Fibroblast of skin of right biceps (primary cell): ENCODE measurements at places on chromosomes 4 and X.
A peak's percentile ranks its signal among the peaks of the same experiment; 100 is the strongest.

DNA sequence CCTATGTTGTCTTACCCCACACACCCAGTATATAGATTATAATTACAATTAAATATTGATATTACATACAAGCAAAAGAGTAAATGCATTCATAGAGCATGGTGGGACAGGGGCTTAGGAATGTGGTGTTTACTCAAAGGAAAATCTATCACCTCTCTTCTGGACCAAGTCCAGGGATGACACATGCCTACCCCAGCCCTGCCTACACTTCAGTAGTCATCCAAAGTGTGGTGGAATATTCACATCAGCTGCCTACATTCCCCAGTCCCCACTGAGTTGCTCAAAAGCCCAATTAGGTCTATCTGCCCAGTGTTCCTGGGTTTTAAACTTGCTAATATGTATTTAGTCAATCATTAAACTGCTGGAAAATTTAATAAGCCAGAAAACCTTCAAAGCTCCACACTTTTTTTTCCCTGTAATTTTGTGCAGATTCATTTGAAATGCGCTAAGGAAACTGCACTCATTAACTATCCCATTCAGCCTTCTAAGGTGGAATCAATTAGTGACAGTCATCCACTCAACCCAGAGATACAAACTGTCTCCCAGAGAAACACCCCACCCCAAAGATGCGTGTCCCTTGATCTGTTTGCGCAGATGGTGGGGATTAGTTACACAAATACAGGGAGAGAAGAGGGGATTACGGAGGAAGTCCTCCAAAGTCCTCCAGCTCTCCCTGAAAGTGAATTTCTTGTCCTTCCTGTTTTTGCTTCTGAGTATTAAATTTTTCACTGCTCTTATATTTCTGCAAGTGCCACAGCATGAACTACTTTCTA is 91.7 kb upstream of the KDR start:
- DNase-seq = peak; percentile 67

DNA sequence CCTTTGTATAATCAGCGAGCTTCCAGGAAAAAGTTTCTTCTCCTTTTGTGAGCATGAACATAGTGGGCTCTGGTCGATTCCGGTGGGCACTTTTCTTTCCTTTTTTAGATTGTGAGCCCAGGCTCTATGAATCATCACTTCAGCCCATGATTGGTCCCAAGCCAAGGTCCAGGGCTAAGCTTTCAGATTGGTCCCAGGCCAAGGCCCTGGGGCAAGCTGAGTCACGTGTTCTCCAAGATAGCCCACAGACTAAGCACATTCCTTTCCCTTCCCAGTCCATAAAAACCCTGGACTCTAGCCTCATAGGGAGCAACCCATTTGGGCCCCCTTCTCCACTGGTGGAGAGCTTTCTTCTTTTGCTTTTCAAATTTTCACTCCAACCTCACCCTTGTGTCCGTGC is 430.5 kb downstream of the NAP1L3 start:
- DNase-seq = no peak

DNA sequence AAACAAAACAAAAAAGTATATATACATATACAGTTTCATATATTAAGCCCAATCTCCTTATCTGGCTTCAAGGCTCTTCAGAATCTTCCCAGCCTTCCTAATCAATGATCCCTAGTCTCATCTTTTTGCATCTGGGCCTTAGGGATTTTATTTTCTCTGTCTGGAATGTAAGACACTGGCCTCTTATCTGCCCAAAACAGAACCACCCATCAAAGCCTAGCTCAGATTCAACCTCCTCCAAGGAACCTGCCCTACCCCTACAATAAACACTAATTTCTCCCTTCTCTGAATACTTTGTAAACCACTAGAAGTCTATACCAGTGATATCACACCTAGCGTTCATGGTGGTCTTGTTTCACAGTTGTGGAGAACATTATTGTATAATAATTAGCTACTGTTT is 23.2 kb upstream of the GAB1 start:
- DNase-seq = no peak

GRCh38 chr4:7540206-7540605 is 105.5 kb upstream of the PSAPL1 start:
- DNase-seq = peak; percentile 10

- DNase-seq = peak; percentile 46
Measured at GRCh38 chr4:152032722-152033131, 271.9 kb upstream of the GATB start.

GRCh38 chr4:17066236-17066635 is 167.8 kb upstream of the LDB2 start:
- peak; percentile 61 for DNase-seq

GRCh38 chr4:14652522-14652921 is 349.8 kb upstream of the CPEB2 start:
- no peak for DNase-seq

DNA sequence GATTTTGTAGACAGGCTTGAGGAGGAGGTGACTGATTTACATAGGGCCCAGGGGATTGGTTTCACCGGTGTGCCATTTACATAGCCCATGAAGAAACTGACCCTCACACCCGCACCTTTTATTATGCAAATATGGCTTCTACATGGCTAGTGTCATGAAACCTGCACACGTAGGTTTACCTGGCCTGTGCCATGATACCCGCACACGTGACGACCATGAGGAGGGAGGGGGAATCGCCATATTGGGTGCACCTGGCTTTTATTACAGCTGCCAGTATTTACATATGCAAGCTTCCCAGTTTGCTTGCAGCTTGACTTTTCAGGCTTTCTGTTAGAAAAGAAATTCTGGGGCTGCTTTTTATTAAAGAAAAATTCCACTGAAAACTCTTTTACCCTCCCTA is 359.7 kb downstream of the ADAM29 start:
- DNase-seq = no peak

DNA sequence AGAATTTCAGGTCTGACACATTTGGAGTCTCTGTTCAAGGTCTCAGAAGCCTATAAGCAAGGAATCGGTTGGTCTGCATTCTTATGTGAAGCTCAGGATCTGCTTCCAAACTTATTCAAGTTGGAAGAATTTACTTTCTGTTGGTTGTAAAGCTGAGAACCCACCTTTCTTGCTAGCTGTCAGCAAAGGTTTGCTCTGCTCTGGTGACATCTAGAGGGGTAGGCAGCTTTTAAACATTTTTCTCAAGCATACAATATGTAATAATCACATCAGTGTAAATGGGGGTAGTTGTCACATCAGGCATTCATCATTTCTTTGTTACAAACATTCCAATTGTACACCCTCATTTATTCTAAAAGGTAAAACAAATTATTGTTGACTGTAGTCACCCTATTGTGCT is 935.2 kb downstream of the TRAM1L1 start:
- DNase-seq = no peak

- no peak for DNase-seq
Measured at GRCh38 chr4:117328333-117328732, 243.0 kb upstream of the TRAM1L1 start.

DNA sequence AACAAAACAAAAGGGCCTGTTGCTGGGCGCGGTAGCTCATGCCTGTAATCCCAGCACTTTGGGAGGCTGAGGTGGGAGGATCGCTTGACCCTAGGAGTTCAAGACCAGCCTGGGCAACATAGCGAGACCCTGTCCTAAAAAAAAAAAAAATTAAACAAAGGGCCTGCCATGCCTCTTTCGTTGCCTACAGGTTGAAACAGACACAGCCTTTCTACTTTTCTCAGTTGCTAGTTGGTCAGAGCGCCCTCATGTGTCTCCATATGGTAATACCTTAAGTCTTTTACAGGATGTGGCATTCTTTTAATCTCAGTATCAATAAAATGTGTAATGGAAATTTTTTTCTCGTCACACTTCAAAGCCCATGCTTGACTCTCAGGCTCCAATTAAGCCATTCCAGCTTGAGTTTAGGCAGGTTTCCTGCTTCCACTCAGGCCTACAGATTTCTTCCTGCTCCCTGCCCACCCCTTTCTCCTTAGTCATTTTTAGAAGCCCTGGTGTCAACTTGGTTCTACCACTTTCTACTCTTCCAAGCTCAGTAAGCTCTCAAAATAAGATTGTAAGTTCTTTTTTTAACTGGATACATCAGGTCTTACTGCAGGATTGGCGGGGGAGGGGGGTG is 4.6 kb upstream of the SOWAHD start:
- peak; percentile 40 for DNase-seq

GRCh38 chrX:3449287-3449686 is 102.8 kb upstream of the MXRA5 start:
- DNase-seq = peak; percentile 13
